ENCODE measurements at places on chromosomes 3 and 15.
A peak's percentile ranks its signal among the peaks of the same experiment; 100 is the strongest.

- DNase-seq: no peak
These were observed 33.7 kb upstream of the GPR171 start for GRCh38 chr3:151236736-151237135.

- no peak for DNase-seq
These were observed 71.3 kb upstream of the VEPH1 start for GRCh38 chr3:157574531-157574930.

DNA sequence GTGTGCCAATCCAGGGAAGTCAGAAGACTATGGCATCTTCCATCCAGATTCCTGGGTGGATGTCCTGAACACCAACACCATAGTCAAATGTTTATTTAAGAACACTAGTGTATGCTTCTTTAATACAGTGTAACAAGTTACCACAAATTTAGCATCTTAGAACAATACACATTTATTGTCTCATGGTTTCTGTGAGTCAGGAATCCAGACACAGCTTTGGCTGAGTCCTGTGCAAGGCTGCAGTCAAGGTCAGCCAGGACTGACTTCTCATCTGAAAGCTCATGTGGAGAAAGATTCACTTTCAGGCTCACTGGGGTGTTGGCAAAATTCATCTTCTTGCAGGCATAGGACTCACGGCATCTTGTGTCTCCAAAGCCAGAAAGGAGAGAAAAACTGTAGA is 143.4 kb downstream of the ANXA2 start:
- DNase-seq: no peak

- DNase-seq: no peak
These were observed 59.6 kb upstream of the TSC22D2 start for GRCh38 chr3:150348500-150348899.

DNA sequence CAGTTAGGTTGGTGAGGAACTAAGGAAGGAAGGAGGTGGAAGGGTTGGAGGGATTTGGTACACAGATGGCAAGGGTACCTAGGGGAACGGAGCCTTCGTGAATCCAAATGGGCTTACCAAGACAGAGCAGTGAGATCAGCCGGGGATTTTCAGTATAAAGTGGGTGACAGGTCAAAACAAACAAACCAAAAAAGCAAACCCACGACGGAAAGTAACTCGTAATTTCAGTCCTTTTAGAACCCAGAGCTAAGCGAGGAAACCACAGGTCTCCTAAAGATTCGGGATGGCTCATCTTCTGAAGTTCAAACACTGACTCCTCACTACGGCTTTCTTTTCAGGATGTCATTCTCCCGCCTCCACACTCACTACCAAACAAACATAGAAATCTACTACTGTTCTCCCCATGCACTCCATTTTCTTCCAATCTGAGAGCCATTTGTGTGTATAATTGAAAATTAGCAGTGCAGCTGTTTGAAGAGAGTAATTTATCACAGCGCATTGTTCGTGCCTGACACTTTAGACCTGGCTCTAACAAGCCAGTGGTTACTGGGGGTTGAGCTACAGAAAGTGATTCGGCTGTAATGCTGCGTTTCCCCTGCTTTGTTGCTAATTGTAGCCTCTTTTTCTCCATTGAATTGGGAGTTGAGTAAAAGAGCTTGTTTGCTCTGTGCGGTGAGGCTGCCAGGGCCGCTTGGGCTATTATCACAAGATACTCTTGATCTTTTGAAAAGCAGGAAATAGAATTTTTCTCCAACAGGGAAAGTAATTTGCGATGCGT is 64.7 kb upstream of the CCDC39 start:
- DNase-seq: no peak

- no peak for DNase-seq
These were observed 65.6 kb upstream of the PRR23C start for GRCh38 chr3:139110072-139110830.

- no peak for DNase-seq
These were observed 32.1 kb upstream of the HEG1 start for GRCh38 chr3:125087768-125088391.

GRCh38 chr3:172617976-172618375 is 92.9 kb downstream of the NCEH1 start:
- no peak for DNase-seq

- DNase-seq: no peak
These were observed 54.3 kb downstream of the AAGAB start for GRCh38 chr15:67199881-67200763.

DNA sequence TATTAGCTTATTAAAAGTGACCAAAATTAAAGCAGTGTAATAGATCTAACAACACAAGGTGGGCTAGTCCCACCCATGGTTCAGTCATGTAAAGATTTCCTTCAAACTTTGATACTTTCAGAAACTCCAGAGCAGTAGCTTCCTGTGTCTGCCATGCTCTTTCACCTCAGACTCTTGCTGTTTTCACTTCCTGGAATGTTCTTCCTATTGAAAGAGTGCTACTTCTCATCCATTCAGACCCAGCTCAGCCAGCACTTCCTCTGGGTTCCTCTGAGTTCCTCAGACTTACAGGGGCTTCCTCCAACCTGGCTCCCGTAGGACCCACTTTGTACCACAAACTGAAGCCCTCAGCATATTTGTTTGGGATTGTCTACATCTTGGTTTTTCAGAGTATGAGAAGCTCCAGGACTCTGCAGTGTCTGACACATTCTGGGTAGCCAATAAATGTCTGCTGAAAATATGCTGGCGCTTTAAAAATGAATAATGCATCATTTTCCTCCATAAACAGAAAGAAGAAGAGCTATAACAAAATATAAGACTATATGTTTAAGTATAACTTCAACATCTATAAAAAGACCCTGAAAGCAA is 18.0 kb downstream of the NCEH1 start:
- no peak for DNase-seq

GRCh38 chr3:30578986-30579579 is 27.3 kb upstream of the TGFBR2 start:
- DNase-seq: no peak

- no peak for DNase-seq
These were observed 41.5 kb downstream of the RARB start for GRCh38 chr3:25469558-25469957.

- DNase-seq: no peak
These were observed 124.7 kb upstream of the RBMS3 start for GRCh38 chr3:29156086-29156715.

GRCh38 chr15:98565566-98565965 is 82.8 kb upstream of the IGF1R start:
- DNase-seq: no peak

GRCh38 chr3:23576379-23576959 is 229.3 kb upstream of the UBE2E1 start:
- DNase-seq: no peak

DNA sequence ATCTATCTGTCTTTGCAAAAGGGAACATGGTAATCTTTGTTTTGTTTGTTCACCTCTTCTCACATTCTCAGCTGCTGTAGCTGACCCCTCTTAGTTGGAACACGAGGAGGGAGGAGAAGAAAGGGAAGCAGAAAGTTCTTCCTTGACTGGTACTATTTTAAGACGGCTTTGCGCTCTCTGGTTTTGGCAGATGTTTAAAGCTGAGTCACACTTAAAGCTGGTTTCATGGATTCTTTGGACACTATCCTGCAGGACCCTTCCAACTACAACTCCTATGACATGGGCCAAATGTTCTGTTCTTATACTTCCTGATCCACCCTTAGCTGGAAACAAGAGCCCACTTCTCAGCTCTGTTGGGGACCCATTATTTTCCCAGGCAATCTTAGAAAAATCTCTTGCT is 40.6 kb upstream of the FXR1 start:
- no peak for DNase-seq

- no peak for DNase-seq
These were observed 1.2 kb downstream of the SIDT1 start for GRCh38 chr3:113533534-113533892.

DNA sequence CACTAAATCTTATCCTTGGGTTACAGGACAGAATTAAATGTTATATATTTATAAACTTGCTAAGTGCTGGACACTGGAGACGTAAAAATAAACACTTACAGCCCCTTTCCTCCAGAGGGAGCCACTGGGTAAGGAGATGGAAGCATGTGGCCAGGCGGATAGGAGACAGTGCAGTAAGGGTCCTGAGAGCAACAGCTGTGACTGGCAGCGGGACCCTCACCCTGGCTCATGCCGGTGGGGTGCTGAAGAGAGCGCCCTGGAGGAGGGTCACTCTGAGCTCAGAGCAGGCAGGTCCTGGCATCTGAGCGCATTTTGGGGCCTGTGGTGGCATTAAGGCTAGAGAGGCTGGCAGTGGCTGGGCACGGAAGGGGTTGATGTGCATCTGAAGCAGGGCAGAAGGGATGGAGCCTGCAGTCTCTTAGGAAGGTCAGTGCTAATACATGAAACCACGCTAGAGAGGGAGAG is 16.0 kb downstream of the SEC61A1 start:
- DNase-seq: no peak

- DNase-seq: no peak
These were observed 494 bp downstream of the GCSAM start for GRCh38 chr3:112132554-112132953.

DNA sequence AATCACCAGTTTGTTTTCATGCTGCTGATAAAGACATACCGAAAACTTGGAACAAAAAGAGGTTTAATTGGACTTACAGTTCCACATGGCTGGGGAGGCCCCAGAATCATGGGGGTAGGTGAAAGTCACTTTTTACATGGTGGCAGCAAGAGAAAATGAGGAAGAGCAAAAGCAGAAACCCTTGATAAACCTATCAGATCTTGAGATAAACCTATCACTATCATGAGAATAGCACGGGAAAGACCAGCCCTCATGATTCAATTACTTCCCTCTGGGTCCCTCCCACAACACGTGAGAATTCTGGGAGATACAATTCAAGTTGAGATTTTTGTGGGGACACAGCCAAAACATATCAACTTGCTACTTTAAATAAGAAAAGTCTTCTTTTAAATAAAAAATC is 28.9 kb downstream of the CD200R1L start:
- DNase-seq: no peak

GRCh38 chr3:12751571-12751970 is 7.5 kb downstream of the TMEM40 start:
- DNase-seq: no peak

- DNase-seq: no peak
These were observed 73.0 kb upstream of the GOLIM4 start for GRCh38 chr3:168168743-168169142.

GRCh38 chr15:60397772-60398445 is at the start of gene ANXA2:
TSS of gene ANXA2 (minus strand) at chr15:60397986. CDS start at chr15:60386075, 11,911 bp downstream.
- DNase-seq: peak; percentile 80

GRCh38 chr3:77195766-77196545 is 156.1 kb downstream of the ROBO2 start:
- DNase-seq: no peak

- DNase-seq: peak; percentile 21
These were observed at the start of gene IL5RA for GRCh38 chr3:3110299-3110630. TSS of gene IL5RA (minus strand) at chr3:3110374. CDS start at chr3:3104984, 5,390 bp downstream.

DNA sequence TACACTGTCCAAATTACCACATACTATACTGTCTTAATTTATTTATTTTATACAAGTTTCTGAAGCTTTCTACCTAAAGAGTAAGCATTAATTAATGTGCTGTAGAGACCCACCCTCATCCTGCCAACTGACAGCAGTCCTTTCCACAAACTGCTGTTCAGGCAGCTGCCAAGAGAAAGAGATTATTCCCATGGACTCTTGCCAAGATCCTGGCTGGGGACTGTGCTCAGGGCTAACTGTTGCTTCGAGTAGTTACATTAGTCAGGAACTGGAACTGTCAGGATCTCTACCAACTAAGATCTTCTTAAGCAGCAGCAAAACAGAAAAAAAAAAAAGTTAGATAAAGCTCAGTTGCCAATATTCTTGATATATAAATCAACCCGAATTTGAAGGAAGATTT is 398.8 kb downstream of the MECOM start:
- no peak for DNase-seq

DNA sequence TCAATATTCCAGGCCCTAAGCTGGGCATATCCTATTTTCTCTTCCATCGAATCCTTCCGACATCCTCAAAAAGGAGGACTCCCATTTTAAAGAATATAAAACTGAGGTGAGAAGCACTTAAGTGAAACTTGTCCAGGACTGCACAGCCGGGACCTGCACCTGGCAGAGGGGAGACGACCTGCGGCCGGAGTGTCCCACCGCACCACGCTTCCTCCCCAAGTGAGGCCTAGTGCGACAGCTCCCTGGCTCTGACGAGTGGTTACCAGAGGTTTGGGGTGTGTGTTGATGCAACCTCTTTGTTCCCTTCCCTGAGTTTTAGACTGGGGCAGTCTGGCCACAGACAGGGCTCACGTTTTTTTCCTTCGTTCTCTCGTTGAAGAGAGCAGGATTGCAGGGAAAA is 24.9 kb upstream of the ATP2B2 start:
- DNase-seq: no peak

- DNase-seq: peak; percentile 6
These were observed 30.5 kb upstream of the TIPARP start for GRCh38 chr3:156643729-156644389.

GRCh38 chr3:123124971-123125370 is 58.1 kb downstream of the PDIA5 start:
- DNase-seq: no peak

GRCh38 chr15:60568914-60569391 is 90.0 kb upstream of the ICE2 start:
- no peak for DNase-seq

DNA sequence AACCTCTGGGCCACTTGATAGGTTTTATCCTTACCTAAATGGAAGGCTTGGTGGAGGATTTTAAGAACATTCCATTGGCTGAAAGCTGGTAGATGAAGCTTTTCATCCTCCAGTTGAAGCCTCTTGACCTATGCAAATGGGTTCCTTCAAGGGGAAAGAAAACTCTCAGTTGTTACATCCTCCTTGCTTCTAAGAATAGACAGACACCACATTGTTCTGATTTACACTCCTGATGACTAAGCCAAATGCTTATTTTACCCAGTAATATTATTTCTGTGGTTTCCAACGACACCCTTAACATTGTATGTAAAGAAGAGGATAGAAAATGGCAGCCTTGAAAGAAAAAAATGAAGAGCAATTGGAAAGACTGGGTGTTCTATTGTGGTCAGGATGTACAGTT is 480.5 kb downstream of the OTOL1 start:
- no peak for DNase-seq

- no peak for DNase-seq
These were observed 451.4 kb upstream of the ARPP21 start for GRCh38 chr3:35187908-35188307.

DNA sequence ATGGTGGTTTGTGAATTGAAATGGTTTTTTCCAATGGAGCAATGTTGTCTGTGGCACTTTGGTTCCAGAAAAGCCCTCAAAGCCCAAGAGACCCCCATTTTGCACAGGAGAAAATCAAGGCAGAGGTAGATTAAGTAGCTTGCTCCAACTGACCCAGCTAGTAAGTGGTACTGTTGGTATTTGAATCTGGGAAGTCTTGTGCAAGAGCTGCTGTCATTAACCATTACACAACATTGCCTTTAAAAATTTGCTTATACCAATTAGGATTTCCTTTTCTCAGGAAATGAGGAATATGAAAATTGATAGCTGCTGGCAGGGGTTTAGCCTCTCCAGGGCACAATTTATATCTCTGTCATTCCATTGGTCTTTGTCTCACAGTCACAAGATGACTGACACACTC is 102.4 kb upstream of the UBE3A start:
- DNase-seq: no peak

DNA sequence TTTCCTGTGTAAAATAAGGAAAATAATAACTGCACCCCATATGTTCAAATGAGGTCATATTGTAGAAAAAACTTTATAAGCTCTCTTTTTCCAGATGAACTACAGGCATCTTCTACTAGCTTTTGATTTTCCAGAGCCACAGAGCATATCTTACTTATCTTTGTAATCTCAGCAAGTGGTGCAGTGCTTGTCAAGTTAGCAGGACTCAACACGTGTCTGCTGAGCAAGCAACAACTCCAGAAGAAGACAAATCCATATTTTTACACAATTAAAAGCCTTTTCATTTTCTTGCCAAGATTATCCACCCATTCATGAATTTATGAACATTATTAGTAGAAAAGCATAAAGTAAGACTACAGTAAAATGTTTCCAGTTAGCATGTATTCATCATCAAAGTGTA is 14.4 kb upstream of the TSC22D2 start:
- DNase-seq: no peak
